ACHN (cell line): ENCODE measurements at places on chromosomes 5 and 9.
A peak's percentile ranks its signal among the peaks of the same experiment; 100 is the strongest.

GRCh38 chr5:132421462-132421861 is 52.0 kb downstream of the SLC22A5 start:
- DNase-seq = no peak

DNA sequence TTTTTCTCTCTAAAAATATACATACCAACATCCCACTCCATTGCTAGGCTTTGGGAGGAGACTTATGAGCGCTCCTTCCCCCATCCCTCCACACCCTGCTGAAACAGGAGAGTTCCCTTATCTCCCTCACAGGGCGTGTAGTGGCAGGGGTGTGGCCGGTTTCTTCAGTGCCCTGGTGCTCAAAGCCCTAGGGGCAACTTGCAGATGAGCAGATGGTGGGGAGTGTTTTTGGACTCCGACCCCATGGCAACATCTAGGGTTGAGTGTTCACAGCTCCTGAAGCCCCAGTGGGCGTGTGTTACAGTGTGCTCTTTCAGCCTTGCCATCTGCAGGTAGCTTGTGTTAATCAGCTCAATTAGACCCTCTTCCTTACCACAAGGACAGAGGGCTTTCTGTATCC is 409.5 kb downstream of the MAT2B start:
- DNase-seq = no peak

- DNase-seq = peak; percentile 97
Observed at GRCh38 chr9:128094166-128094949, 26.3 kb downstream of the SLC25A25 start.

DNA sequence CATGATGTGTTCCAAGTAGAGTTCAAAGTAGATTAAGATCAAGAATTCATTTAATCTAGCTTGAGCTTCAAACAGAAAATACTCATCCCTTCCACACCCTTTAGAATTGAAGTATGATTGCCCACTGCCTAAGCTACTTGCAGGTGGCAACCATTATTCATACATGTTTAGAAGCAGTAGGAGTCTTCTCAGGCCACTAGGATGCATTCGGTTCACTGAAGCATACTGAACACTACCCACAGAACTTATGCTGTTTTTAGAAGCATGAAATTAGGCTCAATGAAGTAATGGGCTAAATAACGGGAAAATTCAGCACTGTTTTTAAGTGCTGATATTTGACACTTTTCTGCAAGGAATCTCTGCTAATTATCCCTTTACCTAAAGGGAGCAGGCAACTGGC is 263.4 kb downstream of the DEPDC1B start:
- no peak for DNase-seq

GRCh38 chr9:13932528-13933267 is 381.2 kb downstream of the NFIB start:
- DNase-seq = no peak

- no peak for DNase-seq
Observed at GRCh38 chr5:82723168-82723567, 354.0 kb downstream of the TMEM167A start.

DNA sequence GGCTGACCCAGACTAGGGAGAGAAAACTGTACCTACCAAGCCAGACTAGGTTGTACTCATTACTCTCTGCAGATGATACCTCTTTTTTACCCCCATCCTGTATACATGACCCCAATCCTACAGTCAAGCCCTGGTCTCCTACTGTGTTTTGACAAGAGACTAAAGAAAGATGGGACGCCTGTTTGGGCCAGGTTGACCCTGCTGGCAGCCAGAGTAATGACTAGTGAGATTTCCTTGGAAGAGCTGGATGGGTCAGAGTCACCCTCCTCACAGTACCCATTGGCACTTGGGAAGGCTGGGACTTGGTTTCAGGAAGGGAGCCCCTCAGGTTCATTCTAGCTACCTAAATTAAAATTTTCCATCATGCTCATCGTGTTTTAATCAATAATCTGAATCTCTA is 89.7 kb upstream of the NR4A3 start:
- no peak for DNase-seq

DNA sequence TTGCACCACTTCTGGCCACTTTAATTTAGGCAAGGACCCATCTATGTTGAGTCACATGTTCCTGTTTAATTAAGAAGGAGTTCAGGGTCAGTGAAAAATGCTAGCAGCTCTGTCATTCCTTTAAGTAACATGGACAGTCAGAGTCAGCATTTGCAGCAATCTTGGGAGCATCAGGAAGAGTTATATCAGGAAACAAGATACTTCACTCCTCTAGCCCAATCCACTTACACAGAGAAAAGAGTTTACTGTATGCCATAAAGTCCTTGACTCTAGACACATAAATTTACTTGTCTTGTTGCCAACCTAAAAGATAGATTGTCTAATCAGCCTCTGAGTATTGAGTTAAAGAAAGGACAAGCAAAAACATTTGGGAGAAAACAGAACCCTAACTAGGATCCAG is 266.7 kb downstream of the PJA2 start:
- DNase-seq = no peak

- DNase-seq = no peak
Observed at GRCh38 chr5:124729720-124730359, 16.6 kb downstream of the ZNF608 start.

GRCh38 chr9:27248702-27249101 is 48.2 kb downstream of the EQTN start:
- DNase-seq = no peak

GRCh38 chr9:124218438-124218982 is 39.2 kb upstream of the NEK6 start:
- peak; percentile 57 for DNase-seq

DNA sequence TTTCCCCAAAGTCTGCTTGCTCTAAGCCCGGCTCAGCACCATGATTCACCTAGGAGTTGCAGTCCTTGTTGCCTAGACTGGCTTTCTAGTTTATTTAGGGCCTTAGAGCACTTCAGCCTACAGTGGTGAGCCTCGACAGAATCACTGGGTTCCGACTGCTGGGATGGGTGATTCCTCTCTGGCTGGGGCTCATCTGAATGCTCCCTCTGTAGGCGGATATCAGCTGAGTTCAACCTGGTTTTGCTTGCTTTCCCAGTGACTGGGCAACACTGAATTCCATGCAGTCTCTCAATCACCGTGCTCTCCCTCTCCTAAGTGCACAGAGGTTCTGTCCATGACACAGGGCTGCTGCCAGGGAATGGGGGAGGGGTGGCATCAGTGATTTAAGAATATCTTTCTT is 54.1 kb downstream of the OSMR start:
- no peak for DNase-seq

GRCh38 chr5:116989995-116990394 is 415.4 kb upstream of the SEMA6A start:
- no peak for DNase-seq

GRCh38 chr5:43075319-43076293 is 35.5 kb upstream of the ANXA2R start:
- no peak for DNase-seq

- DNase-seq = no peak
Observed at GRCh38 chr5:6396836-6397535, 18.6 kb upstream of the MED10 start.

- DNase-seq = peak; percentile 55
Observed at GRCh38 chr5:74643111-74643562, 2.6 kb upstream of the ENC1 start.

GRCh38 chr9:114432323-114433067 is 44.7 kb upstream of the AKNA start:
- no peak for DNase-seq

DNA sequence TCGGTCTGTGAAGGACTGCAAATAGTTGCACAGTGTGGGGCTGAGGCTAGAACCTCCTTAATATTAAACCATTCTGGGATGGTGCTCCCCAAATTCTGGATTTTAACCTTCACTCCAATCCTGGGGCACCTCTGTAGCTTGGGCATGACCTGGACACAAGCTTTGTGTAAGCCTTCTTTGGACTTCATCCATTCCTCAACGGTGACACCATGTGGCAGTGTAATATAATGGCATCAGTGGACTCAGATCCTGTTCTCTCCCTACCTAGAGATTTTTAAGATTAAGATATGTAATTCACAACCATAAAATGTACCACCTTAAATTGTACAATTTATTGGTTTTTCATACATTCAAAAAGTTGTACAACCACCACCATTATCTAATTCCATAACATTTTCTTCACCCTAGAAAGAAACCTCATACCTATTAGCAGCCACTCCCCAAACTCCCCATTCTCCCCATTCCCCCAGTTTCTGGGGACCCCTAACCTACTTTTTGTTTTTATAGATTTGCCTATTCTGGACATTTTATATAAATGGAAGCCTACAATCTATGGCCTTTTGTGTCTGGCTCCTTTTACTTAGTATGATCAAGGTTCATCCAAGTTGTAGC is 4.8 kb upstream of the PLGRKT start:
- DNase-seq = peak; percentile 65

GRCh38 chr5:150111122-150111521 is 24.8 kb upstream of the CSF1R start:
- DNase-seq = no peak

DNA sequence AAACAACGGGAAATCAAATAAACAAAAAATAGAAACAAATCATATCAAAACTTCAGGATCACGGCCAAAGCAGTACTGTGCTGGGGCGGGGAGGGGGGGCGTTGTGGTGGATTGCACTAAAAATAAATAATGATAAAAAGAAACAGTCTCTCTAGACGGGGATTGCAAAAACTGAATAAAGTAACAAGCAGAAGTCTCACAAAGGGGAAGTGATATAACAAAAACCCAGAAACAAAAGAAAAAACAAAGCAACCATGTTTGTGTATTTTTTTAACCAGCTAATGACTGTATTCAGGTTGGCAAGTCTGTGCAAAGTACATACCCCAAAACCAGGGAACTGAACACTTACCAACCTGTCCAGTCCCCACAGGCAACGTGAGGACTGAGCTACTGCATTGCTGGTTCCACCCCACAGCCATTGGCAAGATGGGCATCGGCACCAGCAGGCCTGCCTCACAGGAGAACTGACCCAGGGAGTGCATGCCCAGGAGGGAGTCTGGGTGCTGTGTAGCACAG is 24.1 kb downstream of the BICD2 start:
- no peak for DNase-seq

GRCh38 chr5:115452083-115452482 is 92.5 kb downstream of the FEM1C start:
- DNase-seq = no peak

GRCh38 chr9:34512131-34513078 is 10.4 kb downstream of the ENHO start:
- DNase-seq = no peak

DNA sequence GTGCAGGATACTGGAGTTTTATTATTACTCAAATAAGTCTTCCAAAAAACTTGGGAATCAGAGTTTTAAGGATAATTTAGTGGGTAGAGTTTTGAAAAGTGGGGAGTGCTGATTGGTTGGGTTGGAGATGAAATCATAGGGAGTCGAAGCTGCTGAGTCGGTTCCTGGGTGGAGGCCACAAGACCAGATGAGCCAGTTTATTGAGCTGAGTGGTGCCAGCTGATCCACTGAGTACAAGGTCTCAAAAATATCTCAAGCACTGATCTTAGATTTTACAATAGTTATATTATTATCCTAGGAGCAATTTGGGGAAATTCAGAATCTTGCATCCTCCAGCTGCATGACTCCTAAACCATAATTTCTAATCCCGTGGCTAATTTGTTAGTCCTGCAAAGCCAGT is 804.9 kb upstream of the SEMA6A start:
- no peak for DNase-seq

DNA sequence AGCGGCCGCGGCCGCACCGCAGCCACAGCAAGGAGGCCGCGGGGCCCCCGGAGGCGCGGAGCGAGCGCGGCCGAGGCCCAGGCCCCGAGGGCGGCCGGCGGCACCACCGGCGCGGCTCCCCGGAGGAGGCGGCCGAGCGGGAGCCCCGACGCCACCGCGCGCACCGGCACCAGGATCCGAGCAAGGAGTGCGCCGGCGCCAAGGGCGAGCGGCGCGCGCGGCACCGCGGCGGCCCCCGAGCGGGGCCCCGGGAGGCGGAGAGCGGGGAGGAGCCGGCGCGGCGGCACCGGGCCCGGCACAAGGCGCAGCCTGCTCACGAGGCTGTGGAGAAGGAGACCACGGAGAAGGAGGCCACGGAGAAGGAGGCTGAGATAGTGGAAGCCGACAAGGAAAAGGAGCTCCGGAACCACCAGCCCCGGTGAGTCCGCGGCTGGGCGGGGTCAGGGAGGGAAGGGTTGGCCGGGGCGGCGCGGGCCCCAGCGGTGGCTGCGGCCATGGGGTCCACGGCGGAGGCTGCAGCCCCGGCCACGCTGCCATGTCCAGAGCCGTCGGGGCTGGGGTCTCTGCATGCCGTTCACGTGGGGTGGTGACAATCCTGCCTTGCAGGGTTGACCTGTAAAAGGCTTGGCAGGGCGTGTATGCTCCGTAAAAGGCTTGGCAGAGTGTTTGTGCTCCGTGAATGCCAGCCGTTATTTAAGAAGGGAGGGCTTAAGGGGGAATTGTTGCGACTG is 146.0 kb downstream of the CACNA1B start:
- DNase-seq = no peak

DNA sequence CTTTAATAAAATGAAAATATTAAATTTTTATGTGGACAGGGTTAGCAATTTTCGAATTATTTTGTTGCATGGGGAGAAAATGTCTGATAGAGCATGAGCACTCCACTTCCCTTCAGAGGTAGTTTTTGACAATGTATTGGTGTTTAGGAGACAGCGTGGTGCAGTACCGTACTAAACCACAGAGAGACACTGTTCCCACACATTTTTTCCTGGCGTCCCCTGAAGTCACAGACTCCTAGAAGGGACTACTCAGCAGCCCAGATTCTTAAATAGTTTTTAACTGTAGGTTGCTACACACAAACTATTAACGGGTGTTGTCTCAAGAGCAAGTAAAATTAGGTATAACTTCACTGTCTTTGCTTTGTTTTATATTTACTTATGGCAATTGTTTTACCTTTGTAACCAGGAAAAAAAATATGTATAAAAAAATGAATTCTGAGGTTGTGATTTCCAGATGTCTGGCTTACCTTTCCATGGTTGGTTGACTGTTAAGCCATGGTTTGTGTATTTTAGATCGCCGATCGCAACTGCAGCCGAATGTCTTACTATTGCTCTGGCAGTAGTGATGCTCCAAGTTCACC is 171.2 kb downstream of the DOCK8 start:
- DNase-seq = peak; percentile 66

- no peak for DNase-seq
Observed at GRCh38 chr9:133690081-133690561, 48.0 kb downstream of the SARDH start.

GRCh38 chr5:72647806-72648205 is 140.6 kb upstream of the ZNF366 start:
- no peak for DNase-seq

GRCh38 chr5:82417776-82418607 is 139.8 kb upstream of the RPS23 start:
- DNase-seq = no peak

GRCh38 chr5:69364850-69365249 is 4.5 kb downstream of the AK6 start:
- DNase-seq = no peak

DNA sequence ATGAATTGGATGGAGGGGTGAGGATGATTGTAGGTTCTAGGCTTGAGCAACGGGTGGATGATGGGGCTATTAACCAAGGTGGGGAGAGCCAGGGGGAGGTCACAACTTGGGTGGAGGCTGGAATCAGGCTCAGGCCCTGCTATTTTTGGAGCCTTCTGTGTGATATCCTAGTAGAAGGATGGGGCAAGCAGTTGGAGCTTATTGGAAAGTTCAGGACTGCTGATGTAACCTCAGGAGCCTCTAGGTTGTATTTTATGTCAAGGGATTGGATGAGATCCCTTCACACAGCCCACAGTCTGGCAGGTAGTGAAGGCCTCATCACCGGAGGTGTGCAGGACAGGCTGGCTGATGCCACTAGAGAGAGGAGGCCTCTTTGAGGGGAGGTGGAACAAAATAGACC is 11.2 kb upstream of the RPS14 start:
- no peak for DNase-seq

GRCh38 chr9:87950296-87950695 is 24.0 kb downstream of the CDK20 start:
- DNase-seq = no peak
